ENCODE measurements at places on chromosomes 11 and 22.

DNA sequence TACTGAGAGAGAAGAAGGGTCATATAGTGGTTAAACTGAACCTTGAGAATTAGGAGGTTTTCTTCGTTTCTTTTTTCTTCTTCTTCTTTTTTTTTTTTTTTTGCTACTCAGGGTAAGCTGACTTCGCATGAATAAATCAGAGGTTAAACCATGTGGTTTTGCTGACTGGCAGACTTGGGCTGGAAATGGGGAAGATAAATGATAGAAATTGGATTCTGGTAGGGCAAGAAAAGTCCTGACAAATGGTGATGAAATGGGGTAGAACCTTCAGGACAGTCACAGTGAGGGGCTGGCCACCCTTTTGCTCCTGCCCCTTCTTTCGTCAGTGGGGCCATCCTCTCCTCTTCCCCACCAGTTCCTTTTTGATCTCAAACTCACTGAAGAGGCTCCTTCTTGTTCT lies 1.6 kb upstream of the SWAP70 start:
- DNase-seq, result no peak

GRCh38 chr11:65159012-65159411 lies 11.0 kb upstream of the SPDYC start:
- DNase-seq, result no peak

DNA sequence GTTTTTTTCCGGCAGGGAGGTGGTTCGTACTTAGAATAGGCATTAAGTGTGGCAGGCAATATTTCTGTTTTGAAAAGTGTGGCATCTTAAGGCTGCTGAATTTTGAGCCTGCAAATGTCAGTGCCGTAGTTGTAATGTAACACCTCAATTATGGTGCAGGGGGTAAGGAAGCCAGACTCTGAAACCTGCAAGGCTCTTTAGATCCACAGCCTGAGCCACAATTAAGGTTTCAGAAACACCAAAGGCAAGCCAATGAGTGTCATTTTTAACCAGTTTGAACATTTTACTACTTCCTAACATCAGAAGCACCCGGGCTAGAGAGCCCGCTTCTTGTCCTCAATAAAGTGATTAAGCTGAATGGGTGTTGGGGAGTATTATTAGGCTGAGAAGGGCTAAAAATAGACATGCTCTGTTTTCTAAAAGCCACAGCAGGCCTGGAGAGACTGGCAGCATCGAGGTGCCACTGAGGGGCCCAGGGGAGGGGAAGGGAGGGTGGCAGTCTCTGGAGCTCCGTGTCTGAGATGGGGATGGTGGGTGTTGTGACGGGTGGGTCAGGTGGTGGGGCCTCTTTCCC lies 113.4 kb downstream of the ZBTB16 start:
- DNase-seq, result no peak

GRCh38 chr11:36510594-36510942 lies 496 bp upstream of the TRAF6 start:
- DNase-seq, result no peak

Data from stimulated activated CD8-positive, alpha-beta memory T cell treated with anti-CD3 and anti-CD28 coated beads, Interleukin-2, amount 100 ng/mL, for 1 hour (primary cell).